Activated CD4-positive, CD25-positive, alpha-beta regulatory T cell treated with anti-CD3 and anti-CD28 coated beads, Interleukin-2, amount 50 U/mL, for 16 hours (primary cell): ENCODE measurements at places on chromosomes 6 and 20.

GRCh38 chr20:48308232-48308781 lies 519.5 kb downstream of the PREX1 start:
- no peak for DNase-seq

GRCh38 chr6:123780021-123780420 lies 23.6 kb upstream of the NKAIN2 start:
- DNase-seq = no peak

GRCh38 chr20:364905-365794 lies 15.4 kb upstream of the TRIB3 start:
- DNase-seq = no peak

DNA sequence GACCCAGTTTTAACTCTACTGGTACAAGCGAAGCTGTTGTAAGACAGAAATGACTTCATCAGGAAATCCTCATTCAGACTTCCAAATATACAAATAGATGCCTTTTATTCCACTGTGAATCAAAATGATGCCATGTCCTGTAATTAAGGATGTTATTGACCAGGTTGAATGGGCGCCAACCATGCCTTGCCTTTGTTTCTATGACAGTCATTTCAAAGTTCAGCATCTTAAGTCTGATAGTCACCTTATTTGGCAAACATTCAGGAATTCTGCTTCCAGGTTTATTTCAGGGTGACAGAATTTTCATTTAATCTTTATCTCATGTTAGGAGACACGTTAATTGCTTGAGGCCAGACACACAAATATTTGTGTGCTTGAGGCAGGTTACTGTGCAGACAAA lies 592.8 kb upstream of the JAG1 start:
- no peak for DNase-seq

- no peak for DNase-seq
Measured at GRCh38 chr20:47354714-47355488, 1.6 kb downstream of the ZMYND8 start.

DNA sequence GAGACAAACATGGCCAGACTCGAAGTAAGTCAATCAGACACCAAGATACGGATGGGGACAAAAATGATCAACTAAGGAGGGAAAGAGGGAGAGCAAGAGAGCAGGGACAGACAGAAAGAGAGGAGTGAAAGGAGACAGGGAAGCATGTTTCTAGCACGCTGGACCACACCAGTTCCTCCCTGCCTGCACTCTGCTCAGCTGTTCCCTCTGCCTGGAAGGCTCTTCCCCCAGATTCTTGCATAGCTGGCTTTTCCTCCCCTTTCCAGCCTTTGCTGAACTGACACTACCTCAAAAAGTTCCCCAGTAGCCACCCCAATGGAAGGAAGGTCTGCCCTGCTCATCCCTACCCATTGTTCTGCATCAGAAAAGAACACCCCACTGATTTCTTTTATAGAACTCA lies 185.9 kb downstream of the MAFB start:
- no peak for DNase-seq

- no peak for DNase-seq
Measured at GRCh38 chr6:2221726-2222274, 23.6 kb downstream of the GMDS start.

DNA sequence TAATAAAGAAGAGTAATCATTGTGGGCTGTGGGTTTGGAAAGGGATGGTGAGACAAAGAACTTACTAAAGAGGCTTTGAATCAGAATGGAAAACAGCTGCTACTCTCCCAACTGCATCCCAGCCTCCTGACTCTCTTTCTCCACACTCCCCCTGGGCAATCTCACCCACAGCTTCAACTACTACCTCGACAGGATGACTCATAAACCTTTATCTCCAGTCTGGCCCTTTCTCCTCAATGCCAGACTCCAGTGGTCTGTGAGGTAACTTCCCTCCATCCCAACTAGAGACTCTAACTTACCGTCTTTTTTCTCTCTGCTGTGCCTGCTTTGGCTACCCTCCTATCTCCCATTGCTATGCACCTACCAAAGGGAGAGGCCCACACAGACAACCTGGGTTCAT lies 135.3 kb upstream of the RREB1 start:
- no peak for DNase-seq

DNA sequence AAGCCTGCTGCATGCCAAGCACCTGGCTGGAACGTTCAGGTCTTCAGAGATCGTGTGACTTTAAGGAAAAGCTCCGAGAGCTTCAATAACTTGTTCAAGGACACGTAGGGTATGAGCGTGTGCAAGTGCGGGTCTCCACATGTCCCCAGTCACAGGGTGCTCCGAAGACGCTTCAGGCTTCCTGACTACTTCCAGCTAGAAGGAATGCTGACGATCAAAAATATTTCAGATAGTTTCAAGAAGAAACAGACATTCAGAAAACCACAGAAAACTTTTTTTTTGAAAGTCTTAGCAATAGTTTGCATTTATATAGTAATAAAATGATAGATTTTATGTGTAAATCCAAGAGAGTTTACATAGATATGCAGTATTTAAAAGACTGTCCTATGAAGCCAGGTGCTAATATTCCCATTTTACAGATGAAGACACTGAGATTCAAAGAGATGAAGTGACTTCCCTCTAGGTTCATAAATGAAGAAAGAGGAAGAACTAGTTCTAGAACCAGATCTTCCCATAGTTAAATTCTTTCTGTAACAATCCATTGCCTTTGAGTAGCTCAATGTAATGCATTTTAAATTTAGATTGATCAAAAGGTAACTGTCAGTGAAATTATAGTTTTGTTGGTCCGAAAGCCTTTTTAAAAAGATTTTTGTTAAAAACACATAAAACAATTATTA lies 247.6 kb downstream of the MYLK4 start:
- DNase-seq = no peak

DNA sequence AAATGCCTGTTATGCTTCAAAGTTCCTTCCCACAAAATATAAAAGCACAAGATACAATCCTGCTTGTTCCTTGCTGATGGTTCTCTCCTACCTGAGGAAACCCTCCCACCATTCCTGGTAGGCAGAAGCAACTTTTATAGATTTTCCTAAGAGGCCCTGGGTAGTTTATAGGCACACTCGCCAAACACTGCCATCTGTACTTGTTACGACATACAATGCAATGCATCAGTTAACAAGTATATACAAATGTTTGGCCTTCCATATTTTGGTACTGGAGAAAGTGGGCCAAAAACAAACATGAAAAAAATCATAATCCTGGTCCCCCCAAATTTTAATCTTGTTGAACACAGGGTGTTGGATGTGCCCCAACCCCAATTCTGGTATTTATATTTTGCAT lies 16.6 kb downstream of the MCM9 start:
- no peak for DNase-seq
